ENCODE measurements at places on chromosomes 11 and 22. TPM values are rescaled to one million over a fixed set of nuclear protein-coding genes. Genes with fewer than 3 reads are reported as not detected.

TEX54 gene
- total RNA-seq: 0.92 TPM

OR51B4 gene
- total RNA-seq: not detected

CCDC73 gene
- 0.05 TPM for total RNA-seq

CTTN gene
- 56.5 TPM for total RNA-seq

ARVCF gene
- 2.3 TPM for total RNA-seq

ESAM gene
- 0.40 TPM for total RNA-seq

AGBL2 gene
- 2.0 TPM for total RNA-seq

KCNK4 gene
- total RNA-seq: not detected

VPS37C gene
- 16.1 TPM for total RNA-seq

IGLL5 gene
- not detected for total RNA-seq

ETS1 gene
- 258 TPM for total RNA-seq

ZNF280B gene
- total RNA-seq: 2.6 TPM

DNA sequence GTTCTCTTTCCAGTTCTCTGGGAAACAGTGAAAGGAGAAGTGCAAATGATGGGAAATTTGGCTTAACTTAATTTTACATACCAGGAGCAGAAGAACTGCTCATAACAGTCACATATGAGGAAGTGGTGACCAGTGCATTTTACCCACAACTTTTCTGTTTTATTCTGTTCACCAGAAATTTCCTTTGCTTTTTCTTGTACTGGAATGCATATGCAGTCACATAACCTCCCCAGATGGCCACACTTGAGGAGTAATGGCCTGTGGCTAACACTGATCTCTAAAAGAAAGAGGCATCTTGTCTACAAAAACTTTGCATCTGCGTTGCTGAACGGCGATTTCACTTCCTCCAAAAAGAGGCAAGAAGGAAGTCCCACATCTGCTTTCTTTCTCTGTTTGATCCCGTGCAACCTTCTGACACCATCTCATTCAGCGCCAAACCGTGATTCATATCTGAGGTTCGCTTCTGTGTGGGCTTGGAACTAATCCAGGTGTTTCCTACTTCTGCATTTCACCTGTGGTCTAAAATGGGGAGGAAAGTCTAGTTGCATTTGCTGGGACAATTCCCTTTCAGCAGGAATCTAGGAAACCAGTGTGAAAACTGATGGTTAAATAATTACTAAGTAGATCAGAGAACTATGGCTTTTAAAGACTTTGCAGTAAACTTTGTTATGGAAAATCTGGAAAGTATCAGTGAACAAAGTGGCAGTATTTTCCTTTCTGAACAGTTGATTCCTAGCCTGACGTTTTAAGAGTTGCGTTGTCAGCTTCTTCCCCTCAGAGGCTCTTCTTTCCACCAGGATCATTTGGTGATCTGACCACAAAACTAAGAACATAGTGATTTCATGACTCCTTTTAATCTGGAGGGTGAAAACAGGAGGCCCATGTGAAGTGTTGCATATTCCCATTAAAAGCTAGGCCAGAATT is 4.2 kb upstream of the MPEG1 start:
- no peak for DNase-seq

DNA sequence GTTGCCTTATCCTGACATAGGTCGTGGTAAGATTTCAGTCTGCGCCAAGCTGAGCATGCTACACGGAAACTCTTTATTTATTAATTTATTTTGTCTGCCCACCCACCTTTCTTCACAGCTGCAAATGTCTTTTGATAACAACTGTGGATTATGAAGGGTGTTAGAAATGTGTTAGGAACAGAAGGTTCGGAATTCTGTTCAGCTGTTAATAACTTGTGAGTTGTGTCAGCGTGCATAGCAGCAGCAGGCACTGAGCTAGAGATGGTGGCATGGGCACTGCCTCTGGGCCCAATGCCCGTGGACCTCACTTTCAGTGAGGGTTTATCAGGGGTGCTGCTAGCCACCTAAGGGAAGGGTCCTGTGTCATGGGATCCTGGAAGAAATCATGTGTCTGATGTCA is 162.5 kb upstream of the NTM start:
- no peak for DNase-seq

GRCh38 chr22:40648386-40648785 is 11.9 kb upstream of the MRTFA start:
- no peak for DNase-seq

DNA sequence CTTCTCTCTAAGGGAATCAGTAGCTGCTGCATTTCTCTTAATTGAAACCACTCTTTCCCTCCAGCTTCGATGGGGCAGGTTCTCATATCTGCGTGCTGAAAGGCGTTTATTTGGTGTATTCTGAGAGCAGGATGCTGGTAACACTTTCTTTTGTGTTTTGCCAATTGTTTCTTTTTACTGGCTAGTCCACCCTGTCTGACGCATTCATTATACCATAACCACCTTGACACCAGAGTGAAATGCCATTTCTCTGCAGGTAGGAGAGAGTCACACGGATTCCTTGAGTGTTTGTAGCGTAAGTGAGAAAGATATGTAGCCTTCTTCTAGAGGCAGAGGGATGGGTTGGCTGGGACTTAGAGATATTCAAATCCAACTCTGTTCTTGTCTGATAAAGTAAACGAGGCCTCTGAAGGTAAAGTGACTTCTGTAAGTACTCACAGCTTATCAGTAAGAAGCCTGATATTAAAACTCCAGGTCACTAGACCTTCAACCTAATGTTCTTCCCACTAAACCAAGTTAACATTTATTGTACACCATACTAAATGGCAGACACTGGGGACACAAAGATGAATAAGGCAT is 21.4 kb downstream of the CD44 start:
- DNase-seq: no peak

- DNase-seq: no peak
These were observed 32.2 kb downstream of the DNHD1 start for GRCh38 chr11:6529266-6529665.

DNA sequence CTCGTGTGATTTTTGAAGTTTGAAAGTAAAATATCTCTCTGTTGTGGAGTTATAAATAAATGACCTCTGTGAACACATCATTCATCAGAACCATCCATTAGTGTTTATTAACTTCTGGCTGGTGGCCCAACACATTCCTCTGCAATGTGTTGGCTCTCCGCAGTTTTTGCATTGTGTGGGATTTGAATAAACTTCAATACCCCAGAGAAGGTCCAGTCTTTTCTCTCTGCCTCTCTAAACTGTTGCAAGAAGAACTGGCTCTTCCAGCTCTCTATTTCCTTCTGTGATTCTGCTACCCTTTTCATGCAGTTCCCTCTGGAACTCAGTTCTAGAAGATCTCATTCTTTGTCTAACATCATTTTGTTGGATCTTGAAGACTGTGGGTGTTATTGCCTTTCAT is 125.0 kb upstream of the ARHGAP42 start:
- no peak for DNase-seq

DNA sequence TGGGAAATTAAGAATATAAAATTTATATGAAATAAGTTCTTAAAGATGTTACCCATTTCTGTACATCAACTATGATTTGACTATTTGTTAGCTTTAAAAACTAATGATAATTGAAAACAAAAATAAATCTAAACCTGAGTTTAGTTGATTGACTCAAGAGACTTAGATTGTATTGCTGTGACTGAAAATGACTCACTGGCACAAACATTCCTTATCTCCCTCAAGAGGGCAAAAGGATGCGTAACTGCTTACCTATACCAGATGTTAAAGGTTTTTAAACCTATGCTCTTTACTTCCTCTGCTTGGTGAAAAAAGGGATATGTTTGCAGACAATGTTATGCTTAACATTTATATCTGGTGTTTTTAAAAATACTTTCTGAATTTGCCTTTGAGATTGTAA is 30.3 kb downstream of the ATM start:
- DNase-seq: no peak

DNA sequence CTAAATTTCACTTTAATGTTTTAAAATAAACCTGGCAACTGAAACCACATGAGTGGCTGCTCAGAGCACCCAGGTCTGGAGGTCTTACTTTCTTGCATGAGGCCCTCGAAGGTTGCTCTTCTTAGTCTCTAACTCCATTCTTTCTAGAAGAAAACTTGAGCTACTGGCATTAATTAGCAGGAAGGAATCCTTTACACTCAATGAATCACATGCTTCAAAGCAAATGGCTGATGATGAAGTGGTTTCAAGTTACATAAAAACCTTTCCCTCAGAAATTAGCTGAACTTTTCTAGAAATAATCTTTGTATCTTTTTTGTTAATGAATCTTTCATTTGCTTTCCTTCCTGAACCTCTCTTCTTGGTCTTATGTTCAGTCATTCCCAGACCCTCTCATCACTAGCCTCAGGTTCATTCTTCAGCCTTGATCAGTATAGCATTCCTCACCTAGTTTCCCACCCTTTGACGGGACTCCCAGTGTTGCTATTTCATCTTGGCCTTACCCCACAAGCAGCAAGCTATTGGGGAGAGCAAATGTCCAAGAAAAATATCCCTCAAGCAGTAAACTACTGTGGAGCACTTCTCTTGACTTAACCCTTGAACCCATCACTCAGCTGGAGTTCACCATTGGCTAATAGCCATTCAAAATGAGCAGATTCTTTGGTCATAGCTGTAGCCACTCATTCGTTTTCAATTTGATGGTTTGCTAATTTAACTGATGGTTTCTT is 75.1 kb downstream of the INSC start:
- DNase-seq: no peak

GRCh38 chr22:19113429-19113828 is 8.8 kb downstream of the DGCR2 start:
- no peak for DNase-seq

- no peak for DNase-seq
These were observed 54.7 kb downstream of the SMIM38 start for GRCh38 chr11:69210310-69211035.

GRCh38 chr11:71931245-71931602 is 2.4 kb downstream of the RNF121 start:
- DNase-seq: no peak

DNA sequence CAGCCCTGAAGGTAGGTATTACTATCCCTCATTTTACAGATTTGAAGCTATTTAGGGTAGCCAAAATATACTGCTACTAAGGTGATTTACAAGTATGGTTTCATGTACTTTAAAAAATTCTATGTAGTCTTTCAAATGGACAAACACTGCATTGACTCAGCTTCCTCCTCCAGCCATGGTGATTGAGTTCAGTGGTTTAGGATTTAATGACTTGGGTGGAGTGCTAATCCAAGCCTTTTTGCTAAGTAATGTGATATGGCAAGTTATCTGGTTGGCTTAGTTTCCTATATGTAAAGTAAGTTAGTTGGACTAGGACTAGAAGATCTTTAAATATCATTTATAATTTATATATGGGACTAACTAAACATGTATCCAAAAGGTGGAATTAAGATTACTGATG is 77.9 kb downstream of the ARHGAP20 start:
- DNase-seq: no peak

DNA sequence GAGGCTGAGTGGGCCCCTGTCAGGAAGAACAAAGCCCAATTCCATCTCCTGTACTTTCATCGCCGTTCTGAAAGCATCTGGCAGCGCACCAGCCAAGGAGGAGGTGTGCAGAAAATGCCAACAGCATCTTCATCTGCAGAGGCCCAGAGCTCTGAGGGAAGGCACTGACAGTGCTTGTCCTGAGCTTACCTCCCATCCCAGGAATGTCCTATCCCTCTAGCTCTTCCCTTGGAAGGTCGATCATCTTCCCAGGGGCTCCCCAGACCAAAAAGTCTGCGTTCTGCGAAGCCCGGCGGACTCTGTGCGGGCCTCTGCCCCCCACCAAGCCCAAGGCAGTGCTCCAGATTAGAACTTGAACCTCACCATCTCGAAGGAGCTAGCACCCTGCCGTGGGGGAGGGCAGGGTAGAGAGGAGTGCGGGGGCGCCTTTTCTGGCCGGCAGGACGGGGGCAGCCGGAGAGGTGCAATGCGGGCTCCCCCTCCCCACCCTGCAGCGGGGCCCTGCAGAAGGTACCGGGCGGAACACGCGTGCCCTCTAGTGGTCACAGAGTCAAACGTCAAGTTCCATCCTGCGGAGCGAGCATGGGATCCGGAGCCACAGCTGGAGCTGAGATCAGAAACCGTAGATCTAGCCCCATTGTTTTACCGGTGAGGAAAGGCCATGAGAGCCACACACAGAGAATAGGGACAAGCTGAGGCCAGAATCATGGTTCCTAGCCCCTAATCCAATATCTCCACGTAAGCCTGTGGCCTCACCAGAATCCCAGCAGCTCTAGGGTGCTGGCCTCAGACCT is 5.0 kb downstream of the SCN2B start:
- peak; percentile 69 for DNase-seq

DNA sequence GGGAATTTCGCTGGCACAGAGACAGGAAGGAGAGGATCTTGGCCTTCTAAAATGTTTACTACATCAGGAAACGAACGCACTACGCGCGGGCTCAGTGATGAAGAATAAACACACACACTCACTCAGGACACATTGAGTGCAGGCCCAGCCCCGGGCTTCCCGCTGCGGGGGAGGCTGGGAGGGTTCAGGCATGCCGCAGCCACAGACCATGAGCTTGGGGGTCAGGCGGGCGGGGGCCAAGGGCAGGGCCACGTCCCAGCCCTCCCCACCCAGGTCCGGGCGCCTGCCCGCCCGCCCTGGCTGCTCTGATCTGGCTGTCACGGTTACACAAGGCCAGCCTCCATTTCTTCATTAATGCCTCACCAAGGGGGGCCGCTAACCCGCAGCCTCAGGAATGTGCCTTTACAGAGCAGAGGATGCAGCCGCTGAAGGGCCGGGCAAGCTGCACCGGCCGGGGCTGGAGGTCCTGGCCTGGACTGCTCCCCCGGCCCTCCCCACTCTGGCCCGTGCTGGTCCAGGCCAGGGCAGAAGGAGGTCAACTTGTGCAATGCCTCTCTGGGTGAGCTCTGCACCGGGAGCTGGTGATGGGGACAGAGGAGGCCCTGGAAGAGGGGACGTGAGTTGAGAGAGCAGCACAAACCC is 41.7 kb downstream of the IGF2 start:
- no peak for DNase-seq

DNA sequence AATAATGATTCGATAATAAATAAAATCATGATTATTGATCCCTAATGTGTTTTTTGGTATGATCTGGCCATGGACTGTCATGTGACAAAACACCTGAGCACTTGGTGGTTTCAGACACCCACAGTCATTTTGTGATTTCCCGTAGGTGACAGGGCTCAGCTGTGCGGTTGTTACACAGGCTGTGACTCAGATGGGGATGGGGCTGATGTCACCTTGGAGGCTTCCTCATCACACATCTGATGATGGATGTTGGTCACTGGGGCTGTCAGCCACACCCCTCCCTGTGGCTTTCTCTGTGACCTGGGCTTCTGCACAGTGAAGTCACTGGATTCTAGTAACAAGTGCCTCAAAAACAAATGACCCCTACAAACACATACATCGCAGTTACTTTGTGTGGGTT is 995.1 kb downstream of the BRD1 start:
- no peak for DNase-seq

- DNase-seq: no peak
These were observed 50.9 kb upstream of the LINC01488 start for GRCh38 chr11:69430566-69430965.

GRCh38 chr11:105968021-105968697 is 53.9 kb downstream of the MSANTD4 start:
- no peak for DNase-seq

- peak; percentile 69 for DNase-seq
These were observed 109.3 kb downstream of the GGTLC2 start for GRCh38 chr22:22753526-22754267.

- DNase-seq: no peak
These were observed 36.8 kb downstream of the YAP1 start for GRCh38 chr11:102147015-102147414.

All from activated T-cell treated with anti-CD3 and anti-CD28 coated beads, Interleukin-2, amount 50 U/mL, for 4 hours (primary cell).